ENCODE measurements at places on chromosomes 3 and 15.

GRCh38 chr15:68693071-68693470 is 114.3 kb downstream of the CORO2B start:
- DNase-seq: no peak

DNA sequence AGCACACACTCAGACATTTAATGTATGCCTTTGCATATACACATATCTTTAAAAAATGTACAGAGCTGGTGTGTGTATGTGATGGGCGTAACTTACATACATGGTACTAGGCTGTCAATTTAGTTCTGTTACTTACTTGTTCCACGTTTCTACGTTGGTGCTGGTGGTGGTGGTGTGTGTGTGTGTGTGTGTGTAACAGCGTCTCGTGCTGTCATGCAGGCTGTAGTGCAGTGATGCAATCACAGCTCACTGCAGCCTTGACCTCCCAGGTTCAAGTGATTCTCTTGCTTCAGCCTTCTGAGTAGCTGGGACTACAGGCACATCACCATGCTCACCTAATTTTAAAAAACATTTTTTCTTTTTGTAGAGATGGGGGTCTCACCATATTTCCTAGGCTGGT is 64.2 kb downstream of the ISG20 start:
- no peak for DNase-seq

- DNase-seq: no peak
These were observed 584.8 kb downstream of the DIPK2A start for GRCh38 chr3:144556392-144556791.

DNA sequence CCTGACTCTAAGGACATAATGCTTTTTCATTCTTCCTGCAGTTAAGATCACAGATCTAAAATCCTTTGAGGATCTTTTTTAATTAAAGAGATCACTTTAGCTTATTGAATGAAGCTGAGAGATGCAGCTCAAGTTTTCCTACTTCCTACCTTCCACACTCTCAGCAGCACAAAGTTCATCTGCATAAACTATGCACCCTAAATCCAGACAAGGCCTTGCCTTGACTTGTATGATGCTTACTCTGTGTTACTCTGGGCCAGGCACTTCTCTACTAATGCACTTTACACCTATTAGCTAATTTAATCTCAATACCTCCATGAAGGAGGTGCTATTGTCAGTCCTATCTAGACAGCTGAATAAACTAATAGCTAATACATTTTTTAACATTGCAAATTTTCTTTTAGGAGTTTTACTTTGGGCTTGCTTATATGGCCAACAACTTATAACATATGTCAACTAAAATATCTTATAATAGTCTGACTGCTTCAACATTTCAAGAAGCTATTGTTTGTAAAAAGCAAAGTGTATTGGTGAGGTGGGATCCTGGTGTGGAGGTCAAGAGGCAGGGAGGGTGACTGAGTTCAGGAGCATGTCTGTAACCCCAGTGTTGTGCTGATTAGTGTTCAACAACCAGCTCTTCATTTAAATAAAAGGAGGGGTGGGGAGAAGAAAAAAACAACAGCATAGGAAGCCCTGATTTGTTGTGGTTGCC is 172.4 kb upstream of the ATP11B start:
- DNase-seq: no peak

- DNase-seq: no peak
These were observed 594.1 kb downstream of the FGF12 start for GRCh38 chr3:192133271-192133670.

All from fibroblast of the aortic adventitia (primary cell).